ENCODE measurements at places on chromosomes 2 and 18.

DNA sequence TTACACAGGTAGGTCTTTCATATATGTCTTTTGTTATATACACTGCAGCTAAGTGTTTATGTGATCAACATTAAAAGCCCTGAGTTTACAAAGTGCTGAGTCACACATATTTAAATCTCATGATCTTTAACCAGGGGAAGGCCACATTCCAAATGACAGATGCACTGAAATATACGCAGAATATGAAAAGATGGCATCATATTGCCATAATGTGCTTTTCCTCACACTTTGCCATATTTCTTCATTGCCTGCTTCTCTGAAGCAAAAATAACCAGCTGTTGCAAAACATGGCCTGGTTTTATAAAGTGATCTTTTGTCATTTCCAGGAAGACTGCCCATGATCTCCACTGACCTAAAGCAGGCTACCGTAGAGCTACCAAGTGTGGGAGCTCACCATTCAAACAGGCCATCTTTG lies 93.5 kb upstream of the MAPRE2 start:
- DNase-seq: no peak

DNA sequence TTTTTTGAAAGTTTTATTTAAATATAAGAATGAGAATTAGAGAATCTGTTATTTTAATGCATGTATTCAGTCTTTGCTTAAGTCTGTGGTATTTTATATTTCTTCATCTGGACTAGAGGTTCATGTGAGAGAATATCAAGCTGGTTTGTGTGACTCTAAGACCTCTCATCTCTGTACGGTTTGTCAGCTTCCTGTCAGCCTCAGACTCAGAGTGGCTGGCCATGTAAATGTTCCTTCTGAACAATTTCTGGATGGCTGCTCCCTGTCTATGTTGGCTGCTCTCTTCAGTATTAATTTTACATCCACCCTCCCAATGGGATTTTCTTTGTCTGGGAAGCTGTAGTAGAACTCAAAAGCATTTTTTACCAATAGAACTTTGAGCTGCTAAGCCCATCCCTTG lies 225.3 kb upstream of the THUMPD2 start:
- DNase-seq: no peak

GRCh38 chr2:28951910-28952835 lies 28.9 kb upstream of the TOGARAM2 start:
- DNase-seq: no peak

GRCh38 chr2:174797781-174798276 lies 33.6 kb upstream of the CHRNA1 start:
- no peak for DNase-seq

- DNase-seq: peak; percentile 59
Observed at GRCh38 chr2:181430406-181431118, 26.6 kb upstream of the ITGA4 start.

- DNase-seq: no peak
Observed at GRCh38 chr2:176138526-176138922, 9.0 kb downstream of the HOXD8 start.

GRCh38 chr2:29834624-29835023 lies 86.8 kb downstream of the ALK start:
- no peak for DNase-seq

GRCh38 chr2:106010818-106011355 lies 183.2 kb downstream of the UXS1 start:
- DNase-seq: no peak

DNA sequence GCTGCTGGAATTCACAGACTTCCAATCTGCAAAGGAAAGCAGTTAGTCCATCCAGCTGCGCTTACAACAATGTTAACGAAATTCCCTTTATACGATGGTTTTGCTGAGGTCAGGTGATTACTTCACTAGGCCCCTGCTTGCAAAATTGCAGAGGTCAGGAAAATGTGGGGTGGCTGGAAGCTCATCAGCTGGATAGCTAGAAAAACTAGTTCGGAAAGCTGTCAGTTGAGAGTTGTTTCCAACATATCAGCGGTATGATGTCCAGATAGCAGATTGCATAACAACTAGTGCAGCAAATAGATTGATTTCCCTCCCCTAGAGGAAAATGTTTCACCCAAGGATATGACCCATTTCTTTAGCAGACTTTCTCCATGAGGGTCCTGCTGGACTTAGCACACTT lies 2021.1 kb upstream of the CELF4 start:
- no peak for DNase-seq

GRCh38 chr2:187210726-187211125 lies 237.3 kb downstream of the CALCRL start:
- no peak for DNase-seq

- DNase-seq: no peak
Observed at GRCh38 chr2:70480468-70480867, 73.2 kb downstream of the TGFA start.

GRCh38 chr2:11588228-11589110 lies 54.6 kb downstream of the GREB1 start:
- DNase-seq: no peak

- no peak for DNase-seq
Observed at GRCh38 chr2:109699646-109700045, 85.5 kb downstream of the SOWAHC start.

GRCh38 chr2:18883616-18884456 lies 294.5 kb upstream of the NT5C1B start:
- no peak for DNase-seq

GRCh38 chr18:46310675-46311345 lies 206.6 kb downstream of the HAUS1 start:
- DNase-seq: no peak

DNA sequence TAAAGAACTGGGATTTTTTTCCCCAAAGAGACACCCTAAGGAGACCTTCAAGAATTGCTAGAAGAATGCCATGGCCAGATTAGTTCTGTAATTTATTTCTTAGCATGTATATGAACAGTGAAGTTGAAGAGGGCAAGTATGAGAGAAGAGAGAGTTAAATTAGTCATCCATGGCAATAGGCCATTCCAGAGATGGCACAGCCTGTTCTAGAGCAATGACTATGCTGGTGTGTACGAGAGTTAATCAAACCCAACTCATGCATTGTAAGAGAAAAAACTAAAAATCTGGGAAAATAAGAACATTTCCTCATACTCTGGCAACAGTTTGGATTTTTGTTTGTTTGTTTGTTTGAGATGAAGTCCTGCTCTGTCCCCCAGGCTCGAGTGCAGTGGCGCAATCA lies 112.1 kb upstream of the PIK3C3 start:
- DNase-seq: no peak

DNA sequence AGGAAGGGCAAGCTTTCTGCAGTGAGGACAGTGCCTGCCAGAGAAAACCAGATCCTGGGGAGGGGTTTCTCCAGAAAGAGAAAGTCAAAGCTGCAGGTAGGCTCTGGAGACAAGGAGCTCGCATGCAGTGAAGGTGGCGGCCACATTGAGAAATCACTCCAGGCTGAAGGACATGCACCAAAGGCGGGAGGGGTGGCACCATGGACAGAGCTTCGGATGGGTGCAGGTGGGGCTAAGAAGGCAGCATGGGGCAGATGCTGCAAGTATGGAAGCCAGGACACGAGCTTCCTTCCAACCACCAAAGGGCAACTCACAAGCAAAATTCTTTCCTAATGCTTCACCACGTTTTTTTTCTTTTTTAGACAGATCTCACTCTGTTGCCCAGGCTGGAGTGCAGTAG lies 104.4 kb upstream of the SLC35G4 start:
- DNase-seq: no peak

GRCh38 chr2:68727683-68728375 lies 6.8 kb upstream of the ARHGAP25 start:
- no peak for DNase-seq

DNA sequence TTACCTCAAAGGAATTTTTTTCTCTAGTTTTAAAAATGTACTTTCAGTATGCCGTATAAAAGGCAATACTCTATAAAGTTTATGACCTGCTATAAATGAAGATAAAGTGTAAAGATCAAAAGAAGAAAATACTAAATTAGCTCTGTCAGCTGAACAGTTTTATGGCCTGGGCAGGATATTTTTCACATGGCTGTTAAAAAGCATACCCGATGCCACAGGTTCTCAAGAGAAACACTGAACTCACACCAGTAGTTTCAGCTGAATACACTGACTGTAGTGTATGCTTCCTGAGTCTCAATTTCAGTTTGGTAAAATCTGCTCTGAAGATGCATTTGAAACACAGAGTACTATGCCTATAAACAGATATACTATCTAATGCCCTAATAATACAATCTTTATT lies 126.0 kb downstream of the PIGN start:
- DNase-seq: no peak

GRCh38 chr18:47932190-47932589 lies 1.7 kb upstream of the SMAD2 start:
- no peak for DNase-seq

- no peak for DNase-seq
Observed at GRCh38 chr2:96768083-96768561, 7.4 kb downstream of the CNNM4 start.

DNA sequence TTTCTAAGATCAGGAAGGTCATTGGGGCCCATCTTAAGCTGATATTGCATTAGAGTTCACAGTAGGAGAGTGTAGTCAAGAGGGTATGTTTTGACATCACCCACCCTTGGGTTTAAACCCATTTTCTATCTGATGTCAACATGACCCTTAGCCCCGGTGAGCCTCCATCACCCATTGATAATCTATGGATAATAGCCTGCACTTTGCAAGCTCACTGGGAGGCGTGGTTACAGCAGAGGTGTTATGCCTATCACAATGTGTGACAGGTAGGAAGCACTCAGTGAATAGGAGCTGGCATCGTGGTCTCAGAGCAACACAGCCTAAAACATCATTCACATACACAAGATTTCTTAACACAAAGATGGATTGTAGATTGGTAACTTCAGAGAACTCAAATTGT lies 21.3 kb downstream of the IL18RAP start:
- no peak for DNase-seq

GRCh38 chr18:54239601-54240000 lies 15.1 kb upstream of the MBD2 start:
- no peak for DNase-seq

- DNase-seq: no peak
Observed at GRCh38 chr2:43194121-43194869, 32.1 kb downstream of the ZFP36L2 start.

DNA sequence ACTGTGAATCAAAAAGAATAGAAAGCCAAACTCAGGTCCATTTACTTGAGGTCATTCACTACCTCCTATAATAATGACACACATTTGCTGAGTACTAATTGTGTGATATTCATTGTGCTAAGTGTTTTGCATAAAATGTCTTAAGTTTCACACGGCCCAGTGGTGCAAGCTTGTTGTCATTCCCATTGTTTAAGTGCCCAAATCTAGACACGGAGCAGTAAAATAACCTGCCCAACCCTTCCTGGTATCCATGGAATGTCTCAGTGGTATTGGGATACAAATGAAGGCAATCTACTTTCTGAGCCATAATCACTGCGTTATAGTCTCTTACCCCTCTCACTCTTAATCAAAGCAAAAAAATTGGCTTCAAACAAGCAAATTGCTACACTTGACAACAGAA lies 233.3 kb downstream of the NCKAP5 start:
- no peak for DNase-seq

- no peak for DNase-seq
Observed at GRCh38 chr2:156526950-156527636, 90.9 kb downstream of the GPD2 start.

DNA sequence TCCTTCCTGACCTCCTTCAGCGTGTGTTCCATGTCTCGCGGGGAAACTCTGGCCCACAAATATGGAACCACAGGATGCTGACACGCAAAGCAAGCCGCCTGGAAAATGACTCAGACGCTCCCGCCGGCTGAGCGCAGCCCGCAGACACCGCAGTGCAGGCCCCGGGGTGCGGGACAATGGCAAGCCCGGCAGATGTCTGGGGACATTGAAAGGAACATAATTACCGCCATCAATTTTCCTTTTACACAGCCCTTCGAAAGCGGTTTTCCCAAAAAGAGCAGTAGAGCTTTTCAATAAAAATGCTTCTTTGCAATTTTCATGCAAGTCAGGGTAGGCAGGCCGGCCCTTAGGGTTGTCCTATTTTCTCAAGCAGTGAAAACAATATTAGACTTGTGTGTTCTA lies 159.2 kb upstream of the SH3BP4 start:
- no peak for DNase-seq

DNA sequence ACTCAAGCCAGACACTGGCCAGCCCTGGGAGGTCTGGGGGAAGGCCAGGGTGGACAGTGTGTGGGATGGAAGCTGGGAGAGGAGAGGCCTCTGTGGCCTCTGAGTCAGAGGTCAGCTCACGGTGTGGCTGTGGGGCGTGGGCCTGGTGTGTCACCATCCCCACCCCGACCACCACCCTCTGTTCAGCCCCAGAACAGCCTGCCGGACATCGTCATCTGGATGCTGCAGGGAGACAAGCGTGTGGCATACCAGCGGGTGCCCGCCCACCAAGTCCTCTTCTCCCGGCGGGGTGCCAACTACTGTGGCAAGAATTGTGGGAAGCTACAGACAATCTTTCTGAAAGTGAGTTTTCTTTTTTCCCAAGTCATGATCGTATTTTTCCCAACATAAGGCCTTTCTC lies 110.5 kb downstream of the DYSF start:
- no peak for DNase-seq
